Right cardiac atrium (tissue), 5 donors: ENCODE measurements at places on chromosomes 16 and 17. TPM values are rescaled to one million over a fixed set of nuclear protein-coding genes. Genes with fewer than 3 reads are reported as not detected.
A peak's percentile ranks its signal among the peaks of the same experiment; 100 is the strongest.

DNA sequence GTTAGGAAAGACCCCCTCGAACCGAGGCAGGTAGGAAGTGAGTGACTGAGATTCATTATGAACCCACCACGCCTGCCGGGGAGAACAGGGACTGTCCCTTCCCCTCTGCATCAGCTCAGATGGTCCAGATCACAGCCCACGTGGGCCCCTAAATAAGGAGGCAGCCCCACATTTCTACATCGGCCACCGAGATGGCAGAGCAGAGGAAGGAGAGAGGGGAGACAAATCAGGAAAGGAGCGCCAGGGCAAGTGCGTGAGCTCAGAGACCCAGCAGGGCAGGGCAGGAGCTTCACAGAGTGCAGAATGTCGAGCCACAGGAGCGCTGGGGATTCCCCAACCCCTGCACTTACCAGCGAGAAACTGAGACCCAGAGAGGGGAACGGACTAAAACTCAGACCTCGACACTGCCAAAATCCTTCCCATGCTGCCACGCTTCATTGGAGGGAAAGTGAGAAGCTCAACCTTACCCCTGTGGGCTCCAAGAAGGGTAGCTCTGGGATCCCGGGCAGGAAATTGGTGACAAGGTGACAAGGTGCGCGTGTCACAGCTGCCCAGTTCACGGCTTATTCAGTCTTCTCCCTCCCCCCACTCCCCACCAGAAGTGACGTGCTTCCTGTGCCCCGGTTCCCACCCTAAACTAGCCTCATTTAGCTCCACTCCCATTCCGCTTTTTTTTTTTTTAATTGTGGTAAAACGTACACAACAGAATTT, at the start of gene ICAM2:
Gene ICAM2, minus strand, starts transcription at position 578 of the 711 bp plus-strand sequence. CDS start 13,942 bp downstream, outside the sequence.
- DNase-seq, result peak; percentile 85

The NOG gene
- total RNA-seq, result 1.1 TPM

The ITGAD gene
- total RNA-seq, result not detected

The AATF gene
- 23.7 TPM for total RNA-seq

- DNase-seq, result no peak
Observed at GRCh38 chr16:89012622-89012995, 35.6 kb upstream of the CBFA2T3 start.

- DNase-seq, result no peak
Observed at GRCh38 chr16:87437911-87438610, 45.9 kb downstream of the MAP1LC3B start.

DNA sequence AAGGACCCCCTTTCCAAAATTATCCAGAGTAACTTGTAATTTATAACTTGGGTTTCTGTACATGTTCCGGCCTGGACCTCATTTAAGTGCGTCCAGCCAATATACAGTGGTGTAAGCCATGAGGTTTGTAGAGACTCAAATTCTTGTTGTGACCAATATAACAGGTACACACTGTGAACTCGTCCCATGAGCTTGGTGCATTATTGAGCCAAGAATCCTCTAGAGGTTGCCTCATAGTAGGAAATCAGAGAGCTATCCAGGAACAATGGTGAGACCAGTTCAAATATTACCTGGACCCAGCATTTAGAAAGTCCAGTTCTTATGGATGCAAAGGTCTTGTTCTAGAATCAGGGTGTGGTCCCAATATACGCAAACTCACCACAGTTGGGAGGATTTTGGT, 138.2 kb downstream of the NPIPB5 start:
- no peak for DNase-seq

DNA sequence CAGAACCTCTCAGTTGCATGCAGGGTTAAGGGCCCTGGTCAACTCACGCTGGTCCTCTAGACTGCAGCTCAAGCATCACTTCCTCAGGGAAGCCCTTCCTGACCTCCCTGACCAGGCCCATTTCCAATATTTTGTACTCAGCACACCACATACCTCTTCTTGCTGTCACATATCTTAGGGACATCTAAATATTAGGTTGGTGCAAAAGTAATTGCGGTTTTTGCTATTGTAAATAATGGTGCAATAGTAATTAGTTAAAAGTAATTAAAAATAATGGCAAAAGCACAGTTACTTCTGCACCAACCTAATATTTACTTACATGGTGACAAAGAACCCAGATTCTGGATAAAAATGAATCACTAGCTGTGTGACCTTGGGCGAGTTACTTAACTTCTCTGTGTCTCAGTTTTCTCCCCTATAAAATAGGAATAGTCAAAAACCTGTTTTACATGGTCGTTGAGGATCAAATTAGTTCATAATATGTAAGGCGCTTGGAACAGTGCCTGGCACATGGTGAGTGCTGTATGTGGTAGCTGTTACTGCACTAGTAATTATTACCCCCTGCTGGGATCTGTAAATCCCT, 177.4 kb downstream of the PRKCB start:
- DNase-seq, result no peak

DNA sequence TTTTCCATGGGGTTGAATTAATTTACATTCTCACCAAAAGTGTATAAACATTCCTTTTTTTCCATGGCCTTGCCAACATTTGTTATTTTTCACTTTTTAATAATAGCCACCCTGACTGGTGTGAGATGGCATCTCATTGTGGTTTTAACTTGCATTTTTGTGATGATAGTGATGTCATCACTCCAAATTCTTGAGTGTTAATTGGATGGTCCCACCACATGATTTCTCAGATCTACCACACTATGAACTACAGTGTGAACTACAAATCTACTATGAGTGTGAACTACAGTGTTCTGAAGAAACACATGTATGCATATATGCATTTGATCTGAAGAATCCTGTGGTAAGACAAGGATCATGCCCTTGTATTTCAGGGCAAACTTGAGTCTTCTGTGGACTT, 340.1 kb downstream of the ABCC12 start:
- DNase-seq, result no peak

DNA sequence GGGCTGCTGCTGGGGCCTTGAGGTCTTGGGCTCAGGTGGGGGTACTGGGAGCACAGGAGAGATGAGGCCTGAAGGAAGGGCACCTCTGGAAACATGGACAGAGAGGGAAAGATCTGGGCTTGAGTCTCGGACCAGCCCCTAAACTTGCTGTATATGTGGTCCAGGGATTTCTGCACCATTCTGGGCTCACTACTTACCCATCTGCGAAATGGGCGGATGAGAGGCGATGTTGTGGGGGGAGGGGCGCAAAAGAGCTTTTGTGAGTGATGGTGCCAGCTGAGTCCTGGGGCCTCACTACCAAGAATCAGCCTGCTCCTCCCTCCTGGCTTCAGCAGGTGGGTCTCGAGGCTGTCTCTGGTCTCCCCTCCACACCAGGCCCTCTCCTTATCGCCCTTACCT, 285 bp downstream of the C17orf99 start:
- no peak for DNase-seq

DNA sequence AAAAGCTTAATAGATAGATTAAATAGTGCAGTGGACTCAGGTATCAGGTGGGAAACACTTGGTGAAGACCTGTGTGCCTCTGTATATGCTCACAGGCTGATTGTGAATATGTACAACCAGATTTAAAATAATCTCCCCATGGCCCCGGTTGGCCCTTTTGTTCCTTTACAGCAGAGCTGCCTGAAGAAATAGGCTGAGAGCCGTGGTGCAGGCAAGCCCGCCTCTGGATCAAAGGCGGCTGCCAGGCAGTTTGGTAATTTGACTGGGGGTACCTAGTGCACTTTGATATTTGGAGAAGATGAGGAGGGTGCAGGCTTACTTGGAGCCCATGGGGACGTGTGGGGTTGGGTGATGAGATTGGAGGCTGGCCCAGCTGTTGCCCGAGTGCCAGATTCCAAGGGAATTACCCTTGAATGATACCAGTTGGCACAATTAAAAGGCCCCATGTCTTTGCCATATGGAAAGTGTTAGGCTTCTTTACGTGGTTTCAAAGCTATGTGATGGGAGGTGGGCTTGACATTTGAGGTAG, 5.0 kb downstream of the NKD1 start:
- no peak for DNase-seq
